ENCODE measurements at places on chromosomes 13 and 19.

DNA sequence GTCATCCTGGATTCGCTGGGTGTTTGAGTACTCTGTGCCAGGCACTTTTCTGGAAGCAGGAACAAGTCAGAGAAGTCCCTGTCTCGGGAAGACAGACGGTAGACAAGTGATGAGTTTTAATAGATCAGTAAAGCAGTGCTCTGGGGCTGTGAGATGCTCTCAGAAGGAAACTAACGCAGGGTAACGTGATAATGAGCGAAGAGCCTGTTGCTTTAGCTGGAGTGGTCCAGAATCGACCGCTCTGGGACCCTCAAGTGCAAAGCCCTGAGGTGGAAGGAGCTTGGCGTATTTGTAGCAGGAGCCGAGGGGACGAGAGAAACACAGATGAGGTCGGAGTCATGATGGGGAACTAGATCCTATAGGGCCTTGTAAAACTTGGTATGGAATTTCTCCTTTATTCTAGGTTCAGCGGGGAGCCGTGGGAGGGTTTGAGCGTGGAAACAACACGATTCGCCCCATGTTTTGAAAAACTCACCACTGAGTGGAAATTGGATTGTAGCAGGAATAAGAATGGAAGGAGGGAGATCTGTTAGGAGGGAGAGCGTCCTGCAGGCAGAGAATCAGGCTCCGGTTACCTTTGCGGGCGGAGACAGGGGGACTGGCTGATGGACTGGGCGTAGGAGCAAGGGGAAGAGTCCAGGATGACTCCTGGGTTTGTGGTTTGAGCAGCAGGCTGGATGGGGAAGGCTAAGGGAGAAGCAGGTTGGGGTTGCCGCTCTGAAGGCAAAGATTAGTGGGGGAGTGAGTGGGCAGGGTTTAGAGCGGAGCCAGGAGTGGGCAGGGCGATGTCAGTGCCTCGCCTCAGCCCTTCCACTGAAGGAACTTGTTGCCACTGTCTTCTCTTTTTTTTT is 763 bp downstream of the POLD1 start:
- DNase-seq = no peak

DNA sequence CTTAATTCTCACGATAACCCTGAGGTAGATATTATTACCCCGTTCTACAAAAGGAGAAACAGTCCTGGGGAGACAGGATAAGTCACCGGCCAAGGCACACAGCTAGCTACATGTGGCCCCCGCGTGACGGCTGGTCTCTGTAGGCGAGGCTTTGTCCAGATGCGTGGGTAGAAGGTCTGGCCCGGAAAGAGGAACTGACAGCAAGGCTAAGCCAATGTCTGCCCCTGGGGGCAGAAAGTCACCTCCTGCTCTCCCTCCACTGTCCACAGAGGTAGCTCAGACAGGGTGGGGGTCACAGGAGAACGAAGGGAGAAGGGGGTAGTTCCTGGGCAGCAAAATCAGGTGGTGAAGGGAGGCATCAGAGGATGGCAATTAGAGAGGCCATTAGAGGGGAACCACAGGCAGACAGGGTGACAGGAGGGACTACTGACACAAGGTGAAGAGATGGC is 1.8 kb downstream of the APOC4 start:
- no peak for DNase-seq

GRCh38 chr13:86840250-86841191 is 830.6 kb upstream of the SLITRK5 start:
- no peak for DNase-seq

DNA sequence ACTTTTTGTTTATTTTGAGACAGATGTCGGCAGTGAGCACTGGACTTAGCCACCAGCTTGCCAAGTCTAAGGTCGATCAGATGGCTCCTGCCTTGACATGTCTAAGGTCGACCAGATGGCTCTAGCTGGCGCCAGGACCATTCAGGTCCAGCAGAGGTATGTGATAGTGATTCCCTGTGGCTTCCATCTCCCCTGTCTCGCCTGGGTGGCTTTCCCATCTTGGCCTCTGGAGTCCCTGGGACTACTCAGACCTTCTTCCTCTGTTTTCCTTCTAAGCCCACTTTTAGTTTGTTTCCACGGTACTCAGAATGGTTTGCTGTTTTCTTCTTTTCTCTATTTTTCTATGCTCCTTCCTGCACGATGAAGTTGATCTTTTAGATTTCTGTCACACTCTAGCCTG is 1435.7 kb downstream of the UQCRFS1 start:
- DNase-seq = no peak

DNA sequence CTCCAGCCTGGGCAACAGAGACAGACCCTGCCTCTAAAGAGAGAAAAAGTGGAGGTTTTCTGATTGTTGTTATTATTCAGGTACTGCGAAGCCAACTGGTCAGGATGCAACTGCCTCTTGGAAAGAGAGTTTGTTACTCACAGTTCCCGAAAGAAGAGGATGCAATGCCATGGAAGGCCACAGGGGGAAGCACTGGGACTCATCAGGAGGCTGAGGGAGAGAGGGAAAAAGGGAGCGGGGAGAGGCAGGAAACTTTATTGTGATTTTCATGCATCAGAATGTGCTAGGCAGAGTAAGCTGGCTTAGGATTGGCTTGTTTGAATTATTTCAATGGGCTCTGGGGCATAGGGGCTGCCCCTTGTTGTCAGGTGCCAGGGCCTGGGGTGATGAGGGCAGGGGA is 27.6 kb downstream of the MYO9B start:
- DNase-seq = no peak

DNA sequence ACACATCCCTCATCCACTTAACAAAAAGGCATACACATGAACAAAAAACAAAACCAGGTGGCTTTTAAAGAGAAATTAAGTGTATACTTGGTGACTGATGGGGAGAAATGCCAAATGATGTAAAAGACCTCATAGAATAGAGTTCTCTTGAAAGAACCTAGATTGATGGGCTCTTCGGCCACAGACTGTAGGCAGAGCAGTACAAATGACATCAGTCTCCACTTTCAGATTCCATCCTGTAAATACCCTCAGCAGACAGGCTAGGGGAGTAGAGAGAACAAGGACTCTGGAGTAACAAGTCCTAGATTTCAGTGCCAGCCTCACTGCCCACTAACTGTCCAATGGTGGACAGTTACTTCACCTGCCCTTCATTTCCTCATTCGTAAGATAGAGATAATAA is 203.8 kb downstream of the MZT1 start:
- DNase-seq = no peak

- DNase-seq = no peak
These were observed 546.1 kb downstream of the SUCLA2 start for GRCh38 chr13:47454986-47455385.

DNA sequence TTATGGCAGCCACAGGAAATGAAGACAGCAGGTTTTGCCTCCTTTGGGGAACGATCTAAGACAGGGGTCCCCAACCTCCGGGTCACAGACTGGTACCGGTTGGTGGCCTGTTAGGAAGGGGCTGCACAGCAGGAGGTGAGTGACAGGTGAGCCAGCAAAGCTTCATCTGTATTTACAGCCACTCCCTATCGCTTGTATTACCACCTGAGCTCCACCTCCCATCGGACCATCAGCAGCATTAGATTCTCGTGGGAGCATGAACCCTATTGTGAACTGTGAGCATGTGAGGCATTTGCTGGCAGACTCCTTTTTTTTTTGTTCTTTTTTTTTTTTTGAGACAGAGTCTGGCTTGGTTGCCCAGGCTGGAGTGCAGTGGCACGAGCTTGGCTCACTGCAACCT is 22.2 kb downstream of the F2RL3 start:
- DNase-seq = no peak

DNA sequence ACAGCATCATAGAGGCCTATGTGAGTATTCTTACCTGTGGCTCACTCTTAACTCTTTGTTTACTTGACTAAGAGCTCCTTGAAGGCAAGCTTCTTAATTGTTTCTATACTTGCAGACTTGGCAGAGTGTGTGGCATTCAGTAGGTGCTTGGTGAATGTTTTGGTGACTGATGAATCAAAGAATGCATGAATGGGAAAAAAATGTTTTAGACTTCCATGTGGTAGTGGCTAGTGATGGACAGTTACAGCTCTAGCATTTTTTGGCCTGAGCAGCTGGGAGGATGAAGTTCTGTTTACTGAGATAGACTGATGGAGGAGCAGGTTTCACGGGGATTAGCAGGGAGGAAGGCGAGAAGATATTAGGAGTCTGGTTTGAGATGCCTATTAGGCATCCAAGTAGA is 13.6 kb downstream of the HAS1 start:
- DNase-seq = no peak

GRCh38 chr13:46624353-46624752 is 71.4 kb downstream of the LRCH1 start:
- no peak for DNase-seq

Measured in activated CD4-positive, alpha-beta T cell treated with anti-CD3 and anti-CD28 coated beads, Interleukin-2, amount 50 U/mL, for 1 hour (primary cell).